ENCODE measurements at places on chromosomes 16 and 17. TPM values are rescaled to one million over a fixed set of nuclear protein-coding genes. Genes with fewer than 3 reads are reported as not detected.

DNA sequence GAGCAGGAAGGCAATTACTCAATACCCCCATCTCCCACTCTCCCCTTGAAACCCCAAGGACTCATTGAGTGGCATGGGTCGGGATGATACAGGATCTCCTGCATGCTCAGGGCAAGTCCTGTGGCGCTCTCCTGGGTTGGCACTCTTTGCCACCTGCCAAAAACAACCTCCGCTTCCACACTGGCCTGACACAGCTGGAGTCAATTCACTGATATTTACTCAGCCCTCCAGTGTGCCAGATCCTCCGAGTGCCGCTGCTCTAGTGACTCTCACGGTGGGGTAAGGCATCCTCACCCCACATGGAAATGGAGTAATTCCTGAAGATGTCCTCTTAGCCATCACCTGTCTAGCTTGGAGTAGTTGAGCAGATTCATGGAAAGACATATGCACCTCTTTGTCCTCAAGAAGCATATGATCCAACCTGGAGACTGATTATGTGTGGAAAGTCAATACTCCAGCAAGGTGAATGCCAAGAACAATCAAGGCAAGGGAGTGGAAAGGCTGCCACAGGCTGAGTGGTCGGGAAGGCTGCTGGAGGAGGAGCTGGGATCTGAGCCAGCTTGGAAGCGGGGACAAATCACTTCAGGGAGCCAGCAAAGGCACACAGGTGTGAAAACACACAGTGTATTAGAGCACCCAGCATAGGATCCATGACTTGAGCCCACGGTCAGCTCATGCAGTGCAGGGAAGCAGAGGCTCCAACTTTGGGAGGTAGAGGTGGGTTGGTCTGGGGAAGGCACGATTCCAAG, 12.6 kb upstream of the GOSR2 start:
- no peak overlapping the region for H3K4me3 ChIP-seq
- no peak for DNase-seq
- H3K27me3 ChIP-seq: peaks cover 38% of the 10 kb centered on the region
- no peak overlapping the region for H3K27ac ChIP-seq
- no peaks in the 10 kb centered on the region for H3K36me3 ChIP-seq
- H3K4me1 ChIP-seq: no peaks in the 10 kb centered on the region

The VWA3A gene
- total RNA-seq: under 0.01 TPM

The KRTAP4-4 gene
- not detected for total RNA-seq

The KCNJ18 gene
- total RNA-seq: not detected

GRCh38 chr16:89583895-89584644, 8.5 kb downstream of the CPNE7 start:
- no peaks in the 10 kb centered on the region for H3K27me3 ChIP-seq
- no peak overlapping the region for H3K27ac ChIP-seq
- peaks cover 10% of the 10 kb centered on the region for H3K36me3 ChIP-seq
- H3K4me1 ChIP-seq: peaks cover 30% of the 10 kb centered on the region
- H3K4me3 ChIP-seq: no peak overlapping the region

The TEPSIN gene
- 18.0 TPM for total RNA-seq

The LGALS9B gene
- total RNA-seq: not detected

DNA sequence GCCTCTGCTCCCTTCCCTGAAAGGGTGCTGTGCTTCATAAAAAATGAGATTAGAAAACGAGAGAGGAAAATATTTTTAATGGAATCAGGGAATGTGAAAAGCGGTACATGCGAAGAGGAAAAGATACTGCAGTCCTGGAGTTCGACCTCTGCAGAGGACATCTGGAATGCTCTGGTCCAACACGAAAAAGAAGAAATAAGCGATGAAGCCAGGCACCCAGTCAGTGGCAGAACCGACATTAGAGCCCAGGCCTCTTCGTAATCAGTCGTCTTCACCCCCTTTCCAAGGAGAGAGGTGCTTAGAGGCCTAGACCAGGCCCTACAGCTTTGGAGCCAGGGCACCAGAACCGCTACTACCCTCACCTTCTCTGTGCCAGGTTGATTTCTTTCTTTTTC, 459 bp upstream of the MARCHF10 start:
- DNase-seq: no peak
- H3K36me3 ChIP-seq: no peaks in the 10 kb centered on the region
- no peaks in the 10 kb centered on the region for H3K27me3 ChIP-seq
- H3K27ac ChIP-seq: no peak overlapping the region
- peaks cover 13% of the 10 kb centered on the region for H3K4me1 ChIP-seq

- peak overlapping the region; percentile 90 for H3K4me3 ChIP-seq
- peak overlapping the region; percentile 2 for H3K27ac ChIP-seq
- no peaks in the 10 kb centered on the region for H3K36me3 ChIP-seq
- H3K4me1 ChIP-seq: peaks cover 4% of the 10 kb centered on the region
Measured at GRCh38 chr16:84144209-84144858, 643 bp downstream of the HSDL1 start.

Data from osteoblast (primary cell).